ENCODE measurements at places on chromosomes 16 and 17.

DNA sequence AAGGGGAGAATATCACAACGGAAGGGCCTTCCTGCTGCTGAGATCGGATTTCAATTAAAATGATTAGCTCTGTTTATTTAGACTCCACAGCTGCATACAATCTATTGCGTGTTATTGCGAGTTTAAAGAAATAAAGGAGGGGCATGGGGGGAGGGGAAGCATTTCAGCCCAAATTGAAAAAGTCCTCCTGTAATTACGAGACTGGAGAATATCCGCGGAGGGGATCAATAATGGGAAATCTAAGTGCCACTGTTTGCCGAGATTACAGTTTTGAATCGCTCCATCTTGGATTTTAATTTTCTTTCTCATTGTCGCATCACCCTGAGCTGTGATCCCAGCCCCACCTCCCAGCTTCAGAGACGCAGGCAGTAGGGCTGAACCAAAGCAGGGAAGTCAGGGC, 15.7 kb upstream of the RPL38 start:
- peak; percentile 73 for DNase-seq

GRCh38 chr17:76106703-76107102, 3.1 kb upstream of the EXOC7 start:
- DNase-seq, result no peak

DNA sequence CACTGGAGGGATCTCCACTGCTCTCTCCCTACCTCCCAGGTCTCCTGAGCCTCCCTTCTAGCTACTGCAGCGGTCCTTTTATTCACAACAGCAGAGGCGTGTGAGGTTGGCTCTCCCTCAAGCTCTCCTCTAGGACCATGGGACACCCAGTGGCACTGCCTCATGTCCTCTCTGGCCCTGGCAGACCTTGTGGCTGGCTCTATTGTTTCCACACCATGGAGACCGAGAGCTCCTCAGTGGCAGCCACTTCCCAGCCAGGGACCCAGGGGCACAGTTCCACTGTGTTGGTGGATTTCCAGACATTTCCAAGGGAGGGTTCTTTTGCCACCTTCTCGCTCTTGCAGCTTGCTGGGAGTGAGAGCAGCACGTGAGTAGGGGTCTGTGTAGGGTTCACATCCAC, 204.9 kb downstream of the AXIN2 start:
- DNase-seq, result no peak

DNA sequence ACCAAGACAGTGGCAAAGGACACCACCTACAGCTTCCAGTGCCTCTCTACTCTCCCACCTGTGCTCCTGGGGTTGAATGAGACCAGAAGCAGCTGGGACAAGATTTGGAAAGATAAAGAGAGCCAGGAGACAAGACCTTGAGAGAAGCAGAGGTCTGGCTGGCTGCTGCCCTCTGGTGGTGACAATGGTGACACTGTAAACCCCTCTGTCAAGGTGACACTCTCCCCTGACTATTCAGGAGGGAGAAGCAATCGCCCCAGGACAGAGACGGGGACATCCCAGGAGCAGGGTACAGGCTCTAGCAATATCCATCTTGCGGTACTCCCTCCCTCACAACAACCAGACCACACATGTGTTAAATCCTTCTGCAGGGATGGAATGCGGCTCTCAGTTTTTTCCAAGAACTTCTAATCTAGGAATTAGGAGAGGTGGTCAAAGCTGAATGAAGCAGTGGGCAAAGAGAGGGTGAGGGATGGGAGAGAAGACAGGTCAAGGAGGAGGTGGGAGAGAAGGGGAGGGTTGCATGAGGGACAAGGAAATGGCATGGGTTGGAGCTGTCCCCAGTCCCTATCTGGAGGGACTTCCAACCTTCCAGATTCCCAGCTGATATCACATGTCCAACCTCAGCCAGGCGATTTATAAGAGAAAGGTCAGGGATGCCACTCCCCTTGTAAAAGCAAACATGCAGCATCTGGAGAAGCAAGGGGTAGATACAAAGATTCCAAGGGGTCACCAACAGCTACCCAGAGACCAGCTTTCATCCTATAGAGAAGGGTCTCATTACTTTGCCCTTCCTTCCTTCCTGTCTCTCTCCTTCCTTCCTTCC, 2.9 kb downstream of the PHOSPHO1 start:
- DNase-seq, result peak; percentile 79

- DNase-seq, result no peak
Observed at GRCh38 chr16:65445313-65446260, 323.7 kb upstream of the CDH11 start.

GRCh38 chr17:50918933-50919296, 52.8 kb upstream of the TOB1 start:
- no peak for DNase-seq

GRCh38 chr17:64390044-64390443, 616 bp downstream of the PECAM1 start:
- no peak for DNase-seq

DNA sequence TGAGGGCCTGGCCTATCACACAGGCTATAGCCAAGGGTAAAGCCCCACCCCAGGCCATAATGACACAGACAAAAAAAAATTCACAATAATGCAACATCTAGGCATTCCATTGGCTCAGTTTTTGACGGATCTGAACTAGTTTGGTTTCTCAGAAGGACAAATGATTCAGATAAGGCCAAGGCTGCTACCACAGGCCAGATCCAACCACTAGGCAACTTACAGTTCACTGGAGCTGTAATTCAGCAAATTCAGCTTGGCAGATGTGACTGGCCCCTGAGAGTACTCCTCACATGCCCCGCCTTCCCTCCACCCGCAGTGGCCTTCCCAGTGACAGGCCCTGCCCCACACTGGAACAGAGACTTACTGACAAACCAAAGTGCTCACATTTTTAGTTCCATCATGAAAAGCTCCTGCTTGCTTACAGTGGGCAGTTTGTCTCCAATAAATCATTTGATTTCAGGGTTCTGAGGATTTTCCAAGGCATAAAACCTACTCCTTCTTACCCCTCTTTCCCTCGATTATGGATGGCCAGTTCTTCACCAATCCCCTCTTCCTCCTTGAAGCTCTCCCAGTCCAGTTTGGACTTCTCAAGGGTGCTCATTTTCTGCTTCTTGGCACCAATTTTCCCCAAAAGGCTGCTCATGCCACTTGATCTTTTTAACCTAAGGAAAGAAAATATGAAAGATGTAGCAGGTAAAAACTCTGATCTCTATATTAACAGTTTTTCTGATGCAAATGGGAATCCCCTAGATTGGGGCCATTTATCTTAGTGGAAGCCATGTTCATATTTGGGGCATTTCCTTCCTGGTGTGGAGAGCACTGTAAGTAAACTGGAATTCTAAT, 53.3 kb upstream of the BCAR1 start:
- no peak for DNase-seq

- no peak for DNase-seq
Observed at GRCh38 chr16:67176662-67177061, 6.3 kb downstream of the NOL3 start.

- no peak for DNase-seq
Observed at GRCh38 chr17:44887971-44888954, 11.0 kb downstream of the EFTUD2 start.

DNA sequence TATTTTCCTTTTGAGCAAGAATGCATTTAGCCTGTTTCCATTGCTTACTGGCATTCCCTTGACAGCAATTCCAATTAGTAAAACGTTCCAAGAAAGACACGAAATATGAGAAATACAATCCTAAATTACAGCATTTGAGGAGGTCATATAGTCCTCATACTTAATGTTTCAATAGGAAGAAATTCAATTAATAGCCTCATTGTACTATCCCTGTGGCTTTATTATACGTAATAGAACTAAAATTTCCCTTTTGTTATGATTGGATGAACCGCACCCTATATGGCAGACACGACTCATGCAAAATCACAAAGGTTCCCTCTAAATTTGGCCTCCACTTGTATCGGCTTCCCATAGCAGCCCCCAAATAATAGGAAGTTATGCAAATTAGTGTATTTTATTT, 291.7 kb downstream of the CEP112 start:
- no peak for DNase-seq

GRCh38 chr17:50109207-50109606, 14.1 kb downstream of the PDK2 start:
- no peak for DNase-seq

GRCh38 chr17:71113347-71113746, 944.0 kb downstream of the KCNJ2 start:
- no peak for DNase-seq

DNA sequence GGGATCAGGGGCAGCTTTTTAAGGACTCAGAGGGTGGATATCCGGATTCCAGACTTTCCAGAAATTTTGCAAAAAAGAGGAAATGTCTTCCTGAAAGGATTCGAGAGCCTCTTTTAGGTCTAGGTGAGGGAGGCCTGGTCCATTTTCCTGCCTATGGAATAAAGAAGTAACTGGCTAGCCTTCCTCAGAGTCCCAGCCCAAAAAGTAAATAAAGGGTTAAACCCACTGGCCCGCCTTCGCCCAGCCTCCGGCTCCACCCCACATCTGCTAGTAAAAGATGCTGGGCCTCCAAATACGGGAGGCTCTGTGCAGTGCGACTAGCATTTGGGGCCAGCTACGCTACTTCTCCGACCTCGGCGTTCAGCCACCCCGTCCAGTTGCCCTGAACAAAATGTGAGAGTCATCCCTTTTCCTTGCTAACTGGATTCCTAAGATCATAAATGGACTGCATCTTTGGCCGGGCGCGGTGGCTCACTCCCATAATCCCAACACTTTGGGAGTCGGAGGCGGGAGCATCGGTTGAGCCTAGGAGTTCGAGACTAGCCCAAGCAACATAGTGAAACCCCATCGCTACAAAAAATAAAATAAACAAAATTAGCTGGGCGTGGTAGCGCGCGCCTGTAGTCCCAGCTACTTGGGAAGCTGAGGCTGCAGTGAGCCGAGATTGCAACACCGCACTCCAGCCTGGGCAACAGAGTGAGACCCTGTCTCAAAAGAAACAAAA, 824 bp upstream of the MPP2 start:
- peak; percentile 55 for DNase-seq

GRCh38 chr17:49223517-49224197, 6.9 kb downstream of the PHOSPHO1 start:
- peak; percentile 68 for DNase-seq

- no peak for DNase-seq
Observed at GRCh38 chr17:77927777-77928518, 30.6 kb upstream of the TNRC6C start.

DNA sequence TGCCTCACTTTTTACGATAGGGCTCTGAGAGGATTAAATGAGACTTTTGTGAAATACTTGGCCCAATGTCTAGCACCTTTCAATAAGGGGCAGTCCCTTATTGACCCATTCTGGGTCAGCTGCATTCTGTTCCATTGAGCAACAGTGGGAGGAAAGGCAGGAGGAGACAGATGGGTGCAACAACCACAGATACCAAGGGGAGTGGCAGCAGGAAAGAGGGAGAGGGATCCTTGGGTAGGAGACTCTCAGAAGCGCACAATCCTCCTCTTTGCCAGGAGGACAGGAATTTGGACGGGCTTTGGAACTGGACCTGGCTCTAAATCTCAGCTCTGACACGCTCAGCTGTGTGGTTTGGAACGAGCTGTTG, 3.5 kb downstream of the PIPOX start:
- DNase-seq, result no peak
